ENCODE measurements at places on chromosomes 3 and 15. TPM values are rescaled to one million over a fixed set of nuclear protein-coding genes. Genes with fewer than 3 reads are reported as not detected.
A peak's percentile ranks its signal among the peaks of the same experiment; 100 is the strongest.

Gene SCAMP5
- 2.6 TPM for total RNA-seq

DNA sequence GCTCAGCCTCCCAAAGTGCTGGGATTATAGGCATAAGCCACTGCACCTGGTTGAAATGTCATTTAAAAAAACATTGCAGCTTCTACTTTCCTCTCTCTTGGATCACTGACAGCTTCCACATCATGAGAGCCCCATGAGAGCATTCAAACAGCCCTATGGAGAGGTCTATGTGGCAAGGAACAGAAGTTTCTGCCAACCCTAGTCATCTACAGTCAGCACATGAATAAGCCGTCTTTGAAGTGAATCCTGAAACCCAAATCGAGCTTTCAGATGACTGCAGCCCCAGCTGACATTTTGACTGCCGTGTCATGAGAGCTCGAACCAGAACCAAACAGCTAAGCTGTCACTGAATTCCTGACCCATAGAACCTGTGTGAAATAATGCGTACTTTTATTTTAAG, 39.8 kb downstream of the CD200R1L start:
- H3K4me3 ChIP-seq: no peak overlapping the region
- no peaks in the 10 kb centered on the region for H3K27me3 ChIP-seq
- no peak overlapping the region for H3K27ac ChIP-seq
- H3K36me3 ChIP-seq: no peaks in the 10 kb centered on the region

GRCh38 chr3:16362770-16363169, 97.8 kb downstream of the OXNAD1 start:
- no peak overlapping the region for H3K4me3 ChIP-seq
- no peak for DNase-seq
- no peaks in the 10 kb centered on the region for H3K27me3 ChIP-seq
- H3K36me3 ChIP-seq: peaks cover 35% of the 10 kb centered on the region

- no peaks in the 10 kb centered on the region for H3K36me3 ChIP-seq
- DNase-seq: no peak
Measured at GRCh38 chr3:7421065-7421464, 560.1 kb downstream of the GRM7 start.

DNA sequence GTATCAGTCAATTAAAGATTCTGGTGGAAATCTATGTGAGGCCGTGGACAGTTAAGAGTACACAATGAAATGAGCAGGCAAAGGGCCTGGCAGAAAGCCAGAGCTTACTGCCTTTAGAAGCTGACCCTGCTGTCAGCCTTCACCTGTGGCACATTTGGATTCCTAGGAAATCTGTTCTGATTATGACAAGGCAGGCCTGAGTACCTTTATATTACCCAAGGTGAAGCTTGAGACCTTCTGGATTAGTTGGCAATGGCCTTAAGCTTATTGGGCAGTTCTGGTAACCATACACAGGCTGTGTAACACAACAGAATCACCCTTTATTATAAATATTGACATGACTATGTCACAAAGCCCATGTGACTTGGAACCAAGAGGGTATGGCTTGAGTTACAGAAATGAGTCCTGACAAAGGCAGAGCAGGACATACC, 43.2 kb downstream of the NBEAL2 start:
- no peak overlapping the region for H3K4me3 ChIP-seq
- H3K4me1 ChIP-seq: peaks cover 21% of the 10 kb centered on the region
- H3K27me3 ChIP-seq: no peaks in the 10 kb centered on the region
- no peak for DNase-seq
- H3K36me3 ChIP-seq: peaks cover 26% of the 10 kb centered on the region

DNA sequence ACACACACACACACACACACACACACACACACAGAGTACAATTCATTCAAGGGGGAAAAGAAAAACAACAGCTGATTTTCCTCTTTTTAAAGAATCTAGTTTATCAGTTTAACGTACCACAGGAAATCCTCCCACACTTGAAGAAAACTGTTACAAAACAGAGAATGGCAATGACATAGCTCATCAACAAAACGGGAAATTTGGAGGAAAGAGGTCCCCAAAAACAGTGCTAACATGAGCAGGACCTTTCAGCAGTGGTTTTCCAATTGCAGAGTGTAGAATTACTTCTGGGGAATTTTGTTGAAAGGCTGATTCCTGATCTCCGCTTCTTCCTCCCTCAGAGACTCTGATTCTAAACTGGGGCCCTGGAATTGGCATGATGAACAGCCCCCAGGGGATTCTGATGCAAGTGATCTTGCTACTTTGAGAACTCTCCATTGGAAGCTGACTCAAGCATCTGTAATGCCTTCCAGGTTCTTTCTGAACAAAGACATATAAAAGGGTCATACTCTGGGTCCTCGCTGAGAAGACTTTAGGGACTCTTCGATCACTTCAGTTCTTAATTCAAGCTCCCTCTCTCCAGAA, 442.6 kb upstream of the PROK2 start:
- H3K4me1 ChIP-seq: no peaks in the 10 kb centered on the region
- no peaks in the 10 kb centered on the region for H3K36me3 ChIP-seq

Gene SPINK8
- total RNA-seq: not detected

DNA sequence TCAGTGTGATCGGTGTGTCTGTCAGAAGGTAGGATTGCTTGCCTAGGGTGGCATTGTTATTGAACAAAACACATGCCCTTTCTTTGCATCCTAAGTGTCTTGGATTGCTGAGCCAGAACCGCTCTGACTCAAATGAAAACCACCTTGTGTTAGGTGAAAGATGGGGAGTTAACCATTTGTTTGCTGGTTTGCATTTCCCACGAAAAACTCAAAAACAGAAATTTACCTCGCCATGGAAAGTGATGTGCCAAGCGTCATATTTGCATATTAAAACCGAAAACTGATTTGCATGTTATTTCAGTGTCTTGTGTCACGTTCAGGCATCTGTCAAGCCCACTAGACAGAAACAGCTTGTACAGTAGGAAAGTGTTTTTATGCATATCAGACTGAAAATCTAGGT, 474.6 kb upstream of the TPRG1 start:
- no peak for DNase-seq
- H3K36me3 ChIP-seq: no peaks in the 10 kb centered on the region
- H3K27me3 ChIP-seq: no peaks in the 10 kb centered on the region
- no peak overlapping the region for H3K4me3 ChIP-seq
- no peaks in the 10 kb centered on the region for H3K4me1 ChIP-seq

DNA sequence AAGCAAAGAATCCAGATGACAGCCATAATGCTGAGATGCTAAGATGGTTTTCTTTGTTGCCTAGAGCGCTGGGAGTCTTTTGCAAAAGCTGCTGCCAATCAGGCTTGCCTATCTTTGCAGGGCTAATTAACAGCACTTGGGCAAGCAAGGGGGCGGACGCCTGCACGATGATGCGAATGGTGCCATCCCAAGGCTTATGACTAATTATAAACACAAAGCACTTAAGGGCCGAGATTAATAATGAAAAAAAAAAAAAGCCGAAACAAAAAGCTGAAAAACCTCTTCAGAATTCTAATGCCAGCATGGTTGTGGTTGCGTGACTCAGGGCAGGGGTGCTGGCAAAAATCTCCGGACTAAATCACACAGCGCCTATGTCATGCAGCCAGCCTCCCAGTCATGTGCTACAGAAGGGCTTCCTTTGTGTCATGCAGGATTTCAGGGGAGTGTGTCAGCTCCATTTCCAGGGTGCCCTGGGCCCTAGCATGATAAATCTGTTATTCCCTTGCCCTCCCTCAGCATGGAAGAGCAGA, 185.0 kb upstream of the ANKRD28 start:
- H3K27me3 ChIP-seq: no peaks in the 10 kb centered on the region
- H3K4me1 ChIP-seq: peaks cover 8% of the 10 kb centered on the region
- H3K36me3 ChIP-seq: no peaks in the 10 kb centered on the region
- peak overlapping the region; percentile 34 for H3K27ac ChIP-seq

Gene C3orf85
- not detected for total RNA-seq

Gene P2RY12
- total RNA-seq: 3.1 TPM

Gene LRRC31
- total RNA-seq: 1.7 TPM

Gene HTD2
- total RNA-seq: 6.2 TPM

GRCh38 chr15:73389539-73389938, 20.8 kb upstream of the HCN4 start:
- H3K4me1 ChIP-seq: no peaks in the 10 kb centered on the region
- no peaks in the 10 kb centered on the region for H3K36me3 ChIP-seq

Gene LIPH
- total RNA-seq: 38.0 TPM

Gene PP2D1
- not detected for total RNA-seq

DNA sequence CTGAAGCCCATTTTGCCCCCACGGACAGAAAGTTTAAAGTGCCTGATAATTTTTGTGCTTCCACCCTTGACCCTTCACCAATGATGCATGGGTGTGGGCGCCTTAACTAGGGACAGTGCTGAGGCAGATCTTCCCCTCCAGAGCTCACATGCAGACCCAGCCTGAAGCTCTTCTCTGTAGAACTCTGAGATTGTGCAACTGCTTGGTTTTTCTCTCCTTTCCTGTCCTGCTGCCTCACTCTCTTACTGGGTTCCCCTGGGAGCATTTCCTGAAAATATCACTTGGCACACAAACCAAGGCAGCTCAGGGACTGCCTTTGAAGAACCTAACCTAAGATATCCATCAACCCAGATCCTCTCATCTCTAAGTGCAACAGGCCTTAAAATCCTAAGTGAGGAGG, 220.3 kb upstream of the STT3B start:
- no peaks in the 10 kb centered on the region for H3K4me1 ChIP-seq
- H3K27ac ChIP-seq: no peak overlapping the region
- no peak overlapping the region for H3K4me3 ChIP-seq
- DNase-seq: no peak
- no peaks in the 10 kb centered on the region for H3K27me3 ChIP-seq

GRCh38 chr3:193574488-193575070, 18.4 kb upstream of the OPA1 start:
- no peak for DNase-seq
- no peaks in the 10 kb centered on the region for H3K4me1 ChIP-seq
- no peaks in the 10 kb centered on the region for H3K36me3 ChIP-seq

Gene CDC25A
- 0.90 TPM for total RNA-seq

DNA sequence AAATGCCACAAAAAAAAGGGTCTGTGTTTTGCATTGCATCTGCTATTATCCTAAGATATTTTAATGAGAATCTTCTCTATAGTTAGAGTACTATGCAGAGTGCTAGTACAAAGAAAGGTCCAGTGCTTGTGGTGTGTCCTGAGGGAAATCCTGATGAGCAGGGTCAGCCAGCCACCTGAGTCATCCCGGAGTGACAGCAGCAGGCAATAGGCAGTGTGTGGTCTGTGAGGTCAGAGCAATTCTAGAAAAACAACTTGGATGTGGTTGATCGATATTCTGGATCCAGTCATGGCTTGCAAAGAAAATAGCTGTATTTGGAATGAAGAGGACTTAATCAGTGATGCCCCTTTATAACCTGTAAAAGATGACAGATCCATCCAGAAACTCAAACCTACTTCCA, 119.2 kb downstream of the CTNNB1 start:
- H3K4me1 ChIP-seq: no peaks in the 10 kb centered on the region
- H3K4me3 ChIP-seq: no peak overlapping the region
- no peak for DNase-seq
- H3K27me3 ChIP-seq: no peaks in the 10 kb centered on the region
- H3K27ac ChIP-seq: no peak overlapping the region

DNA sequence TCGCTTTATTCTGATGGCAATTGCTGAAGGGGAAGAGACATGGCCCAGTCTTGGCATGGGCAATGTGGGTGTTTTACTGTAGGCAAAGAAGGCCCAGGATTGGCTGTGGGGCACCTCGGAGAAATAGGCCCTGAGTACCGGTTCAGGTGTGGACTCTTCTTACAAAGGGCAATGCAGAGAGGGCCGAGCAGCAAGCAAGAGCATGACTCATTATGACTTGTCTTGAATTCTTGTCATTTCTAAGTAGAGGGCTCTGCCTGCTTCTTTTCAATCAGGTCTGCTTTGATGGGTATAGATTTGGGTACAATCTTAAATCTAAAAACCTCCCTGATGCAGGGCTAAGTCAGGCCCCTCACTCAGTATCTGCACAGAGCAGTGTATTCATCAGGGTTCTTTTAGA, 14.8 kb upstream of the BUB1B start:
- H3K27ac ChIP-seq: no peak overlapping the region
- DNase-seq: no peak
- H3K36me3 ChIP-seq: no peaks in the 10 kb centered on the region
- no peaks in the 10 kb centered on the region for H3K4me1 ChIP-seq

Gene RSL24D1
- 62.1 TPM for total RNA-seq

GRCh38 chr3:186609247-186609868, 3.5 kb upstream of the AHSG start:
- no peaks in the 10 kb centered on the region for H3K36me3 ChIP-seq
- H3K27ac ChIP-seq: no peak overlapping the region
- no peak overlapping the region for H3K4me3 ChIP-seq
- DNase-seq: no peak

DNA sequence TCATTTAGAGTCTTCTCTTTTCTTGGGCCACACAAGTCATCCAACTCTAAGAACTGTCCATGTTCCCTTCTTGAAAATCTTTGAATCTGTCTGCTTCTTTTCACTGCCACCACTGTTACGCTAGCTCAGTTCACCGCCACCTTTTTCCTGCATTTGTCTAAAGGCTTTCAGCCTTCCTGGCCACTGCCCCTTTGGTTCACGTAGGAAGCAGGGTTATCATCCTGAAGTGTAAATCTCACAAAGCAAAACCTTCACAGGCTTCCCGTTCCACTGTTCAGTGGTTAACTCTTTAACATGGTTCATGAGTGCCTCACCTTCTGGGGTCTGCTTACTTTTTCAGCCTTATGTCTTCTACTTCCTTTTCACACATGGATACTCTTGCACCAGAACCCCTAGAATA, 26.3 kb upstream of the CCDC39 start:
- no peaks in the 10 kb centered on the region for H3K4me1 ChIP-seq
- no peak overlapping the region for H3K27ac ChIP-seq
- no peak for DNase-seq
- H3K27me3 ChIP-seq: no peaks in the 10 kb centered on the region

- peaks cover 6% of the 10 kb centered on the region for H3K4me1 ChIP-seq
- H3K36me3 ChIP-seq: peaks cover 40% of the 10 kb centered on the region
- no peak for DNase-seq
- no peak overlapping the region for H3K27ac ChIP-seq
- no peaks in the 10 kb centered on the region for H3K27me3 ChIP-seq
- H3K4me3 ChIP-seq: no peak overlapping the region
Measured at GRCh38 chr3:101729586-101729985, 5.2 kb downstream of the CEP97 start.

Gene PAQR5
- total RNA-seq: 37.9 TPM

GRCh38 chr15:61584410-61584809, 355.3 kb upstream of the RORA start:
- H3K36me3 ChIP-seq: no peaks in the 10 kb centered on the region
- H3K4me3 ChIP-seq: no peak overlapping the region
- no peaks in the 10 kb centered on the region for H3K27me3 ChIP-seq
- no peak overlapping the region for H3K27ac ChIP-seq
- DNase-seq: no peak
- H3K4me1 ChIP-seq: no peaks in the 10 kb centered on the region

DNA sequence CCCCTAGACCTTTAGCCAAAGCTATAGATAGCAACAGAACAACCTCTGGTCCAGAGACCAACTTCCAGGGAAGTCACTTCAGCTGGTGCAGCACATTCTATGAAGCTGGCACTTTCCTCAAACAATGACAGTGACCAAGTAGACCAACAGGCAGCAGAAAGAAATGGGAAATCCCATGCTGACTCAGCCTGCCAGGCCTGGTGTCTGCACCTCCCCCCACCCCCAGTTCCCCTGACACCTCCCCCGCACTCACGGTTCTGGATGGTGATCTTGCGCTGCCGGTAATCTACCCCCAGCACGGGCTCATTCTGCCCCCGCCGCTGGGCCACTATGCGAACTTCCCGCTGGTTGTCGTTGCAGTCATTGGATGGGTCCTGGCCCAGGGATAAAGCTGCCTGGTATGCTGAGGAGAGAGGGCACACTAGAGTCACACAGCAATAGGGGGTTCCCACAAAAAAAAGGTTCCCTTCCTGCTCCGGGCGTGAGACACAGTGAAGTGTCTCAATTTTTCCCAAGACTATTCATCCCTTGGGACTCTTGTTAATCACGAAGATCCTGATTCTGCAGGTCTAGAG, 17.0 kb downstream of the ILDR1 start:
- H3K4me1 ChIP-seq: no peaks in the 10 kb centered on the region
- no peak overlapping the region for H3K4me3 ChIP-seq
- no peaks in the 10 kb centered on the region for H3K27me3 ChIP-seq
- no peak overlapping the region for H3K27ac ChIP-seq
- H3K36me3 ChIP-seq: no peaks in the 10 kb centered on the region

Gene MYO1E
- total RNA-seq: 98.4 TPM

All from upper lobe of right lung (tissue), 1 donor.